Stimulated activated naive B cell treated with anti-CD40 and anti-IgM and Interleukin-4, amounts not matched to agents 10 μg/mL and 1 μg/mL and 100 μg/mL, for 72 hours (primary cell): ENCODE measurements at places on chromosomes 7 and 10.

DNA sequence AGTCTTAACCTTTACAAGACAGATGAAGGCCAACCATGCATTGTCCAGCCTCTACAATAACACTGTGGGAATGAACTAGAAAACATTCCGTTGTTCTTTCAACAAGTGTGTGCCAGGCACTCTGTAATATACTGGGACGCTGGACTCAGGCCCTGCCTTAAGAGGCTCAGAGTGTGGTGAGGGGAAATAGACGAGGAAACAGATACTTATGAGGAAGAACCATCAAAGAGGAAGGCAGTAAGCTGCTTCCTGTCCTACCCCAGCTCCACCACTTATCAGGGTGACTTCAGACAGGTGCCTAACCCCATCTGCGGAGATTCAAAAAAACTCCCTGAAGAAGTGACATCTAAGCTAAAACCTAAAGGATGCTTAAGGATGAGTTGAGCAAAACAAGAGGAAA lies 8.9 kb upstream of the TRIM8 start:
- no peak for DNase-seq

DNA sequence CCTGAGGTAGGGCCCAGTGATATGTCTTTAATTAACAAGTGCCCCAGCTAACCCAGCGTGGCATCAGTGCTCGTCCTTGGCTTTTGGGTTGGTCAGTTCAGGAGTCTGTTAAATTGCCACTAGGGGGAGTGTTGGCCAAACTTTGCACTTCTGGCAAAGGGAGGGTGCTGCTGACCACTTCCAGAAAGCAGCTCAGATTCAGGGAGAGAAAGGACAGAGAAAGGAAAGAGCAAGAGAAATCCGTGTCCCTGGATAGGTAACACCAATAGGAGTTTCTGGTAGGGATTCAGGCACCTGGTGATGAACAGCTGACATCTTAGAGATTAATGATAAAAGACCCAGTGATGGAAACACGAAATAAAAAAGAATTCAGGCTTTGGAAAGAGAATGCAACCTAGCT lies 243.1 kb upstream of the AOAH start:
- no peak for DNase-seq

GRCh38 chr7:8154272-8154671 lies 107.7 kb downstream of the ICA1 start:
- no peak for DNase-seq

GRCh38 chr7:40717242-40717641 lies 582.4 kb downstream of the SUGCT start:
- peak; percentile 21 for DNase-seq

DNA sequence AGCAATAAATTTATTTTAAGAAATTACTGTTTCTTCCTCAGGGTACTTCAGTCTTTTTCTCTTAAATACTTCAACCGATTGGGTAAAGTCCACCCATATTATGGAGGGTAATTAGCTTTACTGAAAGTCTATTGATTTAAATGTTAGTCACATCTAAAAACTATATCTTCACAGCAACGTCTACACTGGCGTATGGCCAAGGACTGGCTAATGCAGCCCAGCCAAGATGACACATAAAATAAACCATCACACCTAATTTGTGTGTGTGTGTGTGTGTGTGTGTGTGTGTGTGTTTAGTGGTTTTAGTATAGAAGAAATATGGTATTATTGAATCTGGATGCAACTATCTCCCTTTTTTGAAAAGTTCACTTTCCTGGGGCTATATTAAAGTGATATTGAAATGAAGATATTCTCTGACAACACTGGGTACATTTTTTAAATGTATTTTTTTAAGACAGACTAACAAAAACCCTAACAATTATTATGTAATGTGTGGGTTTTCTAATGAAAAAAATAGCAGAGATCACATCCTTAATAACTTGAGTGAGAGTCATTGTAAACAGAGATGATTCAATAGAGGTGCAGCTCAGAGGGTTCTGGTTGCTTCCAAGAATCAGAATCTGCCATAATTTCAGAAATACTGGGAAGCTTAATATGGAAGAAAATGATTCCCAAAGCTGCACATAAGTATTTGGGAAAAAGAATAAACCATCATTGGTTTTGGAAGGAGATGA lies 584.2 kb upstream of the MBL2 start:
- DNase-seq, result no peak

DNA sequence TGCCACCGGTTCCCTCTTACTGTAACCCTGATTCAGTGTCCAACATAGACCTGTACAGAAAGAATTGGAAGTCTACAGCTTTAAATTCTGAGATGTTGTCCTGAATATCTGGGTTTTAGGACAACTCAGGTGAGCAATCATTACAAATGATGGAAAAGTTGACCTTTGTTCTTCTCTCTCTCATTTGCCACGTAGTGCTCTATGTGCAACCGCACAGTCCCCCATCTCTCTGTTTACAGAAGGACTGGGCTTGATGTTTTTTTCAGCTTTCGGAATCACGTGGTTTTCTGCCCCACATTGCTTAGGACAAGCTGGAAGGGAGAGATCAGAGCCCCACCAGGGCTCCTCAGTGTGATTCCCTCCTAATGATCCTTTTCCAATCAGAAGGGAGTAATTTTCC lies 22.2 kb downstream of the NEUROD6 start:
- DNase-seq, result no peak

DNA sequence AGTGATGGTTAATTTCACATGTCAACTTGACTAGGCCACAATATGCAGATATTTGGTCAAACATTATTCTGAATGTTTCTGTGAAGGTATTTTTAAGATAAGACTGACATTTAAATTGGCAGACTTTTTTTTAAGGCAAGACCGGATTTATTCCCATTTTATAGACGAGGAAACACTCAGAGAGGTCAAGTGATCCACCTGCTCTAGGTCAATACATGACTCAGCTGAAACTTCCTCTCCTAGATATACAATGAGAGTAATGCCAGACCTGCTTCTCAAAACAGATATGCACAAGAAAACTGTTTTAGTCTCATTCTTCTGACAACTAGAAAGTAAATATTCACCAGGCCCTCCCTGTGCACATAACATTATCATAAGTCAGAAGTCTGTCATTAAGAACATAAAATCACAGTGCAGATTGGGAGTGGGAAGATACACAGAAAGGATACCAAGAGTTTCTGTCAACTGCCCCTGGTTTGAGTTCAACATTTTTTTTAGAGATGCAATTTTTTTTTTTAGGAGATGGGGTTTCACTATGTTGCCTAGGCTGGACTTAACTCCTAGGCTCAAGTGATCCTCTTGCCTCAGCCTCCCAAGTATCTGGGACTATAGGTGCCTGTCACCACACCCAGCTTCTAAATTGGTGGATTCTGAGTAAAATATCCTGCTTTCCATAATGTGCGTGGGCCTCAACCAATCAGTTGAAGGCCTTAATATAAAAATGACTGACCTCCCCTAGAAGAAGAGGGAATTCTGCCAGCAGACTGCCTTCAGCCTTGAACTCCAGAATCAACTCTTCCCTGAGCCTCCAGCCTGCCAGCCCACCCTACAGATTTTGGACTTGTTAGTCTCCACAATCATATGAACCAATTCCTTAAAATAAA lies 121.4 kb downstream of the ZFAND4 start:
- DNase-seq, result no peak

DNA sequence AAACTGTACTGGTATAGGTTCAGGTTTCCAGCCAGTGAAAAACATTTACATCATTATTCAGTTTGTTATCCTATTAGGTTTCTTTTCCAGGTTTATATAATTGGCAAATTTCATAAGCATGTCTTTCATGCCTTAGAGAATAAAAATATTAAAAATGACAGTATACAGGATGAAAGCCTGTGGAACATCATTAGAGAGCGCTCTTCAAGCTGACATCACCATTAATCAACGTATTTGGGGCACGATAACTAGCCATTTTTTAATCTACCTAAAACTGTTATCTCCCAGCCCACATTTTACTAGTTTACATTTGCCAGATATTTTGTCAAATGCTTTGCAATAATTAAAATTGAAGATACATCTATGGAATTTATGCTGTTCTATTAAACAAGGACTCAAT lies 714.1 kb downstream of the CNTNAP2 start:
- no peak for DNase-seq

DNA sequence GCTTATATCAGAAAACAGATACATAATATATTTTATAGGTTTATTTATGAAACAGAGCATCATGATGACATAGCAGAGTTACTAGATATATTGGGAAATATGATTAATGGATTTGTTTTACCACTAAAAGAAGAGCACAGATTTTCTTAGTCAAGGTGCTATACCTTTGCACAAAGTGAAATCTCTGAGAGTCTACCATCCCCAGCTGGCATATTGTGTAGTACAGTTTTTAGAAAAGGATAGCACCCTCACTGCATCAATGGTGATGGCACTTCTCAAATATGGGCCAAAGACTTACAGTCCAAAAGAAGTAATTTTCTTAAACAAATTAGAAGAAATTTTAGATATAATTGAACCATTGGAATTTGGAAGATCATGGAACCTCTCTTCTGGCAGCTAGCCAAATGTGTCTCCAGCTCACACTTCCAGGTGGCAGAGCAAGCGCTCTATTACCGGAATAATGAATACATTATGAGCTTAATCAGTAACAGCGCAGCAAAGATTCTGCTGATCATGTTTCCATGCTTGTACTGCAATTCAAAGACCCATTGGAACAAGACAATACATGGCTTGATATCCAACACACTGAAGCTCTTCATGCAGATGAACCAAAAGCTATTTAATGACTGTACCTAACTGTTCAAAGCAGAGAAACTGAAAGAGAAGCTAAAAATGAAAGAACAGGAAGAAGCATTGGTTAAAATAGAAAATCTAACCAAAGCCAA lies 21.9 kb upstream of the CREB3L2 start:
- DNase-seq, result no peak

DNA sequence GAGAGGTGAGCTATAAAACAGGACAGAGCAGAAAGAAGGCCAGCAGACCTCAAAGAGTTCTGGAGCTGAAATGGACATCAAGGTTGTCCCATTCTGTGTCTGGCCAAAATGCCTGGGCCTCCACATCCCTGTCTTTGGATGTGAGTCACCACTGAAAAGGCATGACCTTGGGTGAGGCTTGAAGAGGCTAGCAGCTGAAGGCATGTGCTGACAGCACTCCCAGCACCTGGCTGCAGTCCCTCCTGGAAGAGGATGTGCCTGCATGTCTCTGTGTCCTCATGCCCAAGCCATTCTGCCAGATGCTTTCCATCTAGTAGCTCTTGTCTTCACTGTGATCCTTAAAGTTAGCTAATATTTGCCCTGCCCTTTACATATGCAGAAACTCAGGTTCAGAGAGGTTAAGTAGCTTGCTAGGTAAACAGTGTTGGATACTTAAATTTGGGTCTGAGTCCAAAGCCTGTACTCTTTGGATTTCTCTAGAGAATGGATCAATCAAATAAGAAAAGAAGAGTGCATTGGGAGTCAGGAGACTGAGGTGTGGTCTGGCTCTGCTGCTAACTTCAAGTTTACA lies 35.8 kb downstream of the HECW1 start:
- DNase-seq, result no peak

GRCh38 chr10:51896849-51897248 lies 197.5 kb upstream of the CSTF2T start:
- DNase-seq, result no peak

DNA sequence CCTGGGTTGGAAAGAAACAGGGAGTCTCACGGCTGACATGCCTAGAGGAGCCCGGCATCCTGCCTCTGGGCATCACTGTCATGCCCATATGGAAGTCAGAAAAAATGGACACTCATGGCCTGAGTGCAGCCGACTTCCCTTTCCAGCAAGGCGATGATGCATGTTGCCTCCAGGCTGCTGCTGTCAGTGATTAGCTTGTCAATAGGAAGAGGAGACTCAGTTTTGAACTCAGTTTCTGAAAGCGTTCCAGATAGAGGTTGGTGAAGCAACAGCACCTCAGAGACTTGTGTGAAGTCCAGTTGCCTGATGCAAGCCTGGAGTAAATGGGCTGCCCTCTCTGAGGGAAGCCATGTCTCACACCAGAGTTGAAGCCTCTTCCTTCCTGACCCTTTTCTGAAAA lies 148.4 kb downstream of the TPST1 start:
- no peak for DNase-seq

GRCh38 chr10:132593389-132593788 lies 55.8 kb downstream of the INPP5A start:
- peak; percentile 33 for DNase-seq

GRCh38 chr10:102394801-102395399 lies 605 bp upstream of the NFKB2 start:
- DNase-seq, result peak; percentile 82
